Activated CD8-positive, alpha-beta T cell treated with anti-CD3 and anti-CD28 coated beads for 36 hours (primary cell): ENCODE measurements at places on chromosomes 1 and 21. TPM values are rescaled to one million over a fixed set of nuclear protein-coding genes. Genes with fewer than 3 reads are reported as not detected.

GRCh38 chr1:169708647-169709046, 2.8 kb downstream of the SELL start:
- H3K4me3 ChIP-seq, result peak overlapping the region; percentile 79
- no peak for DNase-seq

DNA sequence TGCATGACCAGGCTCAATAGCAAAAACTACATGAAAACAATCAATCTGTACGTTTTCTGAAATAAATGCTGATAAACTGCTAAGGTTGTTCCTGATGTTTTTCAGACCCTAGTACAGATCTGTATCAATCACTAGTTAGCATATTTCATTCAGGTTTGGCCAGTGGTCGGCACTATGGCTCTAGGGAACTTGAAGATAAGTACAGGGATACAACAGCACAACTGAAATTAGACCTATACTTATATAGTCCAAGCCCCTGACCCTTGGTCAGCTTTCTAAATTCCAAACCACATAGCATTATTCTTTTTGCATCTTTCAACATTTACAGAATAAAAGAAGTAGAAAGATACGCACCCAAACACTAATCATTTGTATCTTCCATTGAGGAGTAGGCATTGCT, 142.7 kb downstream of the PLPPR4 start:
- DNase-seq, result no peak
- H3K27me3 ChIP-seq, result no peaks in the 10 kb centered on the region
- no peak overlapping the region for H3K27ac ChIP-seq
- no peak overlapping the region for H3K4me3 ChIP-seq
- H3K4me1 ChIP-seq, result no peaks in the 10 kb centered on the region

GRCh38 chr1:31920956-31921355, 17.2 kb downstream of the PTP4A2 start:
- no peaks in the 10 kb centered on the region for H3K27me3 ChIP-seq
- no peak for DNase-seq
- H3K4me1 ChIP-seq, result peaks cover 64% of the 10 kb centered on the region
- peaks cover 56% of the 10 kb centered on the region for H3K36me3 ChIP-seq

DNA sequence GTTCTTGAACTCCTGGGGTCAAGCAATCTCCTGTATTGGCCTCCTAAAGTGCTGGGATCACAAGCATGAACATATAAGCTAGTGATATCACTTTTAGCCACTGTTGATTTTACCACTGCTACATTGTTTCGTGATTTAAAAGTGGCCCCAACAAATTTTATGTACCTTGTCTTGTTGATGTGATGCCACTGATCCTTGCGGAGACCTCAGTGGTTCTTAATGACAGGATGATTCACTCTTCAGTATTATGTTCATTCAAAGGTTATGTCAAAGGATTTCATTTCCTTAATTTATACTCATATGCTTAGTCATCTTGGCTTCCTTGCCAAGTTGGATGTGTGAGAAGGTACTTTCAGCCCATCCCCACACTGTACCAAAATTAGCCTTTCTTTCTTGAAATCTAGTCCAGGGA, 12.1 kb downstream of the PRKACB start:
- H3K27ac ChIP-seq, result peak overlapping the region; percentile 83
- peaks cover 30% of the 10 kb centered on the region for H3K36me3 ChIP-seq
- H3K4me3 ChIP-seq, result peak overlapping the region; percentile 56
- no peaks in the 10 kb centered on the region for H3K27me3 ChIP-seq

- H3K36me3 ChIP-seq, result no peaks in the 10 kb centered on the region
- no peak overlapping the region for H3K27ac ChIP-seq
- DNase-seq, result no peak
- no peak overlapping the region for H3K4me3 ChIP-seq
- no peaks in the 10 kb centered on the region for H3K4me1 ChIP-seq
- H3K27me3 ChIP-seq, result no peaks in the 10 kb centered on the region
Measured at GRCh38 chr1:43878440-43878839, 55.2 kb upstream of the ARTN start.

DNA sequence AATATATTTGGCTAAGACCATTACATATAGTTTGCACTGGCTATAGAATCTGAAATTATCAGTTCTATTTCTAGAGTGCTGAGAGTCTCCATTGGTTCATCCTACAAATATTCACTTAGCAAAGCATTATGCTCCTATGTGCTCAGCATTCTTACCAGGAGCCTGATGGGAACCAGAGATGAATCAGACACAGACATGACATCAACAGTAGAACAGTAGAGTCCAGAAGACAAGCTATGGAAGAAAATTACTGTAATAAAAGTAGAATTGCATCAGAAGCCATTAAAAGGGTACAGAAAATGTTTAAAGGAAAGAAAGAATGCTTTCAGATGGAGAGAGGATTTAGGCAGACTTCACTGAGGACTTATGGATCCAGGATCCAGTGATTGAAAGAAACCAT, 271.7 kb upstream of the SNX7 start:
- no peak for DNase-seq
- no peaks in the 10 kb centered on the region for H3K27me3 ChIP-seq
- H3K4me3 ChIP-seq, result no peak overlapping the region
- no peaks in the 10 kb centered on the region for H3K36me3 ChIP-seq
- no peak overlapping the region for H3K27ac ChIP-seq

DNA sequence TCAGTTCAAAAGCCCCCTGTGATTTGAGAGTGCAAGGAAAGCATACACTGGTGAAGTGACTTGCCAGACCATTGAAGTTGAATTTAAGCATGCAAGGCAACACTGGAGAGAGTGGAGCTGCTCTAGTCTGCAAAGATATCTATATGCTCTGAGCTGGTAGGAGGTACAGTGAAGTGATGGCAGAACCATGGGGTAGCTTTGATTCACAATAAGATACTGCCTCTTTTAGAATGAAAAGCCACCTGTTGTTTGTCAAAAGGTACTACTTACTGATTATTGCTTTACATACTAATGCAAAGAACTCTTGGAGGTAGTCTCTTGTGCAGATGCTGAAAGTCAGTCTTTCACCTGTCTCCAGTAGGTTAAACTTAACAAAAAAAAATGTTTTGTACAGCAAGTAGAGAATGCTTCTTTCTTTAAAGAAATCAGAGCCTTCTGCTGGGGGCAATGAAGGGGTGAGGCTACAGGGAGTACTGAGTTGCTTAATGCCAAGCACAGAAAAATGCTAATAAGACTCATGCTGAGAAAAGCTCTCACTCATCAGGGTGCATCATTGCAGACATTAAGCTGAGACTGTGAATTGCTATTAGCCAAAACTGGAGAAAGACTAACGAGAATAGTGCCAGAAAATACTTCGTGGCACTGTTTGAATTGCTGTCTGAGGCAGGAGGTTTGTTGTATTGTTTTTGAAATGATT, 1150.5 kb upstream of the TMPRSS15 start:
- H3K4me3 ChIP-seq, result no peak overlapping the region
- no peak overlapping the region for H3K27ac ChIP-seq
- no peaks in the 10 kb centered on the region for H3K27me3 ChIP-seq
- H3K36me3 ChIP-seq, result no peaks in the 10 kb centered on the region
- no peak for DNase-seq
- H3K4me1 ChIP-seq, result no peaks in the 10 kb centered on the region

- H3K36me3 ChIP-seq, result peaks cover 74% of the 10 kb centered on the region
- H3K4me1 ChIP-seq, result peaks cover 16% of the 10 kb centered on the region
- H3K27me3 ChIP-seq, result no peaks in the 10 kb centered on the region
- DNase-seq, result no peak
Measured at GRCh38 chr1:180380259-180381183, 121.9 kb downstream of the ACBD6 start.

- no peak for DNase-seq
- peaks cover 7% of the 10 kb centered on the region for H3K36me3 ChIP-seq
- H3K27ac ChIP-seq, result no peak overlapping the region
Measured at GRCh38 chr1:243716906-243717305, 133.1 kb downstream of the AKT3 start.

DNA sequence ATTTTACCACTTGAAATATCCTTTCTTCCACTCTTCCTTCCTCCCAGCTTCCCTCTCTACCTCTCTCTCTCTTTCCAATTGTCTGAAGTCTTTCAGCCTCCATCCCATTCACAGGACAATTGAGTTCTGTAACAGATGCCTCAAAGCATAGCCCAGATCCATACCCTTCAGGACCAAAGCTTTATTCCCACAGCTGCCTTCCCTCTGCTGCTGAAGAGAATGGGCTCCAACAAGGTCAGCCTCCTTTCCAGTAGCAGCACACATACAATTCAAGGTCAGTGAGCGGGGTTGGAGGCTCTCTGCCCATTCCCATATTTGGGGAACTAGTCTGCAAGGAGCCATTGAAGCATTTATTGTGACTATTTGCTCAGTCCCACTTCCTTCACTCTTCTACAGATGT, 179.9 kb downstream of the DPYD start:
- no peak overlapping the region for H3K27ac ChIP-seq
- H3K36me3 ChIP-seq, result peaks cover 2% of the 10 kb centered on the region
- H3K27me3 ChIP-seq, result no peaks in the 10 kb centered on the region
- no peak overlapping the region for H3K4me3 ChIP-seq
- H3K4me1 ChIP-seq, result no peaks in the 10 kb centered on the region

DNA sequence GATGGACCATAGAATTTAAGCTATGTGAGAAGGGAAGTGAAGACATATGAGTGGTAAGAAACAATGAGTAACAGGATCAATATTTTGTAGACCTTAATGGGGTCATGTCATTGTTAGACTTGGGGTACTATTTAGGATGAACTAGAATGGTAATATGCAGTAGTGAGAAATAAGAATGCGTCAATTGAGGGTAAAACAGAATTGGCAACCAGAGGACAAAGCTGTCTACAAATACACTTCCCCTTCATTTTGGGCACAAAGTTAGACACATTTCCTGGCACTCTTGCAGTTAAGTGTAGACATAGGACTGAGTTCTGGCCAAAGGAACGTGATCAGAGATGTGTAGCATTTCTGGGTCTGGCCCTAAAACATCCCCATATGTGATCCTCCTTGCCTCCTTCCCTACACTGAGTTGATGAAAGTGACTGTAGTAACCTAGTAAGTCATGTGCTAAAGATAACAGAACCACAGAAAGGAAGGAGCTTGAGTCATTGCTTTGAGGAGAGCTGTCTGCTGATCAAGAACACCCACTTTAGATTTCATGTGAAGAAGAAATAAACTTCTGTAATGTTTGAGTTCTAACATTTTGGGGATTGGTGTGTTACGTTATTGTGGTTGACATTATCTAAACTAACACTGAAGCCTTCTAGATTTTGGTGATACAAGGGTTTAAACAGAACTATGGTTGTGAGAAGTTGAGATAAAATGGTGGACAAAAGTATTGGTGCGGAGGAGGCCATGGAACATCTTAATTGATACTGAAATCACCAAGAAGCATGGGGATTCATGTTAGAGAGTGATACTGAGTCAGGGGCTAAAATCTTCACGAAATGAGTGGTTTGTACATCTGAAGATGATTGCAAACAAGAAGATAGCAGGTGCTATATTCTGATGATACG, 41.7 kb downstream of the CD55 start:
- H3K36me3 ChIP-seq, result peaks cover 27% of the 10 kb centered on the region
- no peak overlapping the region for H3K27ac ChIP-seq
- H3K4me1 ChIP-seq, result peaks cover 8% of the 10 kb centered on the region
- H3K4me3 ChIP-seq, result no peak overlapping the region

DNA sequence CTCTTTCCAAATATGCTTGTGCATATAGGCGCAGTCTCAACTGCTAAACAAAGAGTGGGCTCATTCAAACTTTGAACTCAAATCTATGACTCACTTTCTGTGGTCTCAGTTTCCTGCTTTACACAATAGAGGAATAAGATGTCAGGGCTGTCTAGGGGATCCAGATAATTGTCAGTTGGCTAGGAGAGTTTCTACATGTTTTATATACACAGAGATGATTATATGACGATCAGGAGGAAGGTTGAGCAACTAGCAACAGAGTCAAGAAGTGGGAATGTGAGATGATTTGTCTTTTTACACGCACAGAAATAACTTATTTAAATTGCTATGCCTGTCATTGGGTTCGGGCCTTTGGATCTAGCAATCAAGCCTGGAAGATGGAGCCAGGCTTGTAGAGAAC, 299.4 kb upstream of the LYPLAL1 start:
- H3K27me3 ChIP-seq, result peaks cover 2% of the 10 kb centered on the region
- H3K27ac ChIP-seq, result no peak overlapping the region
- no peak overlapping the region for H3K4me3 ChIP-seq

DNA sequence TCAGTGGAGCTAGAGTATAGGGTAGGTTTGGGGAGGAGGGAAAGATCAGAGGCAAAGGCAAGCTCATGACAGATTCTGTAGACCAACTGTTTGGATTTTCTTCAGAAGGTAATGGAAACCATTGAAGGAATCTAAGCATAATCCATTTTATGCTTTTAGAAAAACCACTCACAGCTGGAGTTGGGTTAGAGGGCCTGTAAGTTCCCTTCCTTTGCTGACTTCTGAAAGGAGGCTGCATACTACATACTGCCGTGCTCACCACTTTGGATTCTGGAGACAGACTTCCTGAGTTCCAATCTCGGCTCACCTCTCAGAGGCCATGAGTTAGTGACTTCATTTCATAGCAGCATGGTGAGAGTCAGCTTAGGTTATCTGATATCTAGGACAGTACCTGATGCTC, 6.4 kb upstream of the SYT2 start:
- no peak overlapping the region for H3K27ac ChIP-seq
- no peaks in the 10 kb centered on the region for H3K36me3 ChIP-seq
- peaks cover 4% of the 10 kb centered on the region for H3K4me1 ChIP-seq
- DNase-seq, result no peak
- H3K4me3 ChIP-seq, result no peak overlapping the region

DNA sequence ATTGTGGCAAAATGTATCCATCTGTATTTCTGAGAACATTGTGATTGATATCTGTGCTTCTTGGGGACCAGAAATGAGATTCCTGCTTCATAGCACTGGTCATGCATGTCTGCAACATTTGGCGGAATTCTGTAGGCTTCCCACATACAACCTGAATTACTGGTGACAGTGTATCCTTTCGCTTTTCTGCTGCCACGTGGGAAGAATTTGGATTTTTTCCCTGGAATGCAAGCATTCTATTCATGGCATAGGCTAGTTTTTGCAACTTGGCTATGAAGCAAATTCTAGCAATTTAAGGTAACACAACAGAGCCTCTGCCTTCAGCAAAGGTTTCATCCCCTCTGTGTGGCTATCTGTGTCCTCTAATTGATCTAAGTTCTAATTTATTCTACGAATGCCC, 85.9 kb downstream of the BCAR3 start:
- no peak for DNase-seq
- H3K36me3 ChIP-seq, result no peaks in the 10 kb centered on the region
- peaks cover 1% of the 10 kb centered on the region for H3K27me3 ChIP-seq

DNA sequence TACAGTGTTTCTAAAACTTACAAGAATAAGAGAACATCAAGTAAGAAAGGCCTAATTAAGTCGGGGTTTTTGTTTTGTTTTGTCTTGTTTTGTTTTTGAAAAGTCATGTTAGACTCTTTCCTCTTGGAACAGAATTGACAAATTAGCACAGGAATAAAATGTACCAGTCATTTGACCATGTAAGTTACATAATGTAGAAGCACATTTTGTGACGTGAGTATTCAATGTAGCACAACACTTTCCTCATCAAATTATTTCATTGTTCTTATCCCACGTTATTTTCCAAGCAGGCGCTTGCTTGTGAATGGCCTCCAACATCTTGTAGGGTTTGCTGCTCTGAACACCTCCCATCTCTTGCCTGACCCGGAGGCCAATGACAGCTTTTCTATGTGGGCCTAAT, 34.7 kb upstream of the DNASE2B start:
- no peak overlapping the region for H3K4me3 ChIP-seq
- H3K4me1 ChIP-seq, result peaks cover 11% of the 10 kb centered on the region
- DNase-seq, result no peak
- H3K27me3 ChIP-seq, result no peaks in the 10 kb centered on the region

GRCh38 chr1:112696578-112697314, 10.2 kb downstream of the RHOC start:
- peak overlapping the region; percentile 20 for H3K27ac ChIP-seq
- H3K4me3 ChIP-seq, result no peak overlapping the region
- peaks cover 25% of the 10 kb centered on the region for H3K4me1 ChIP-seq

Gene GABRD
- not detected for total RNA-seq

Gene LCE1C
- total RNA-seq, result not detected

Gene DENND2D
- total RNA-seq, result 201 TPM

Gene VCAM1
- 1.1 TPM for total RNA-seq
